ENCODE measurements at places on chromosomes 1 and 21. TPM values are rescaled to one million over a fixed set of nuclear protein-coding genes. Genes with fewer than 3 reads are reported as not detected.

The GBP5 gene
- 241 TPM for total RNA-seq

The NEXN gene
- total RNA-seq, result 1.9 TPM

The LACTBL1 gene
- not detected for total RNA-seq

The F5 gene
- 9.1 TPM for total RNA-seq

The SNIP1 gene
- 27.9 TPM for total RNA-seq

The AJAP1 gene
- not detected for total RNA-seq

The TCEA3 gene
- 14.5 TPM for total RNA-seq

The S100A4 gene
- total RNA-seq, result 871 TPM

The CASQ2 gene
- not detected for total RNA-seq

The S100A7 gene
- total RNA-seq, result not detected

The PTPN14 gene
- 20.7 TPM for total RNA-seq

The ZNF683 gene
- total RNA-seq, result not detected

The KRTAP10-1 gene
- total RNA-seq, result not detected

The IL20 gene
- total RNA-seq, result not detected
